ENCODE measurements at places on chromosomes 6 and 20.
A peak's percentile ranks its signal among the peaks of the same experiment; 100 is the strongest.

- peak; percentile 37 for DNase-seq
These were observed 90.2 kb upstream of the SULF2 start for GRCh38 chr20:47875297-47876025.

DNA sequence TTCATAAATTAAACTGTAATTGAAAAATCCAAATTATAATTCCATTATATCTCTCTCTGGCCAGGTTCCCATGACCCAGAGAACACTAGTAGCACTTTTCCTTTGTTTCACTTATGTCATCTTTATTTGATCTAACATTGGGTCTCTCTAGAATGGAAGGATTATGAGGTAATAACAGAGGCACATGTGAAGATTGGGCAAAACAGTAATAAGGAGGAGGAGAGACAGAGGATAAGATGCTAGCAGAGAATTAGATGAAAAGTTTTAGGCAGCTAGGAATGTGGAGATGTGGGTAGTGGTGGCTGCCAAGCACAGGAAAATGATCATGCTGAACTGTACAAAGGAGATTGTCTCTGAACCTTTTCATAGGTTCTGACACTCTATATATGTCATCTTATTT, 3.3 kb downstream of the TAB2 start:
- no peak for DNase-seq

GRCh38 chr20:46688151-46689081, 828 bp downstream of the TP53RK start:
- DNase-seq = no peak

- DNase-seq = no peak
These were observed 992.5 kb upstream of the CITED2 start for GRCh38 chr6:140366991-140367390.

DNA sequence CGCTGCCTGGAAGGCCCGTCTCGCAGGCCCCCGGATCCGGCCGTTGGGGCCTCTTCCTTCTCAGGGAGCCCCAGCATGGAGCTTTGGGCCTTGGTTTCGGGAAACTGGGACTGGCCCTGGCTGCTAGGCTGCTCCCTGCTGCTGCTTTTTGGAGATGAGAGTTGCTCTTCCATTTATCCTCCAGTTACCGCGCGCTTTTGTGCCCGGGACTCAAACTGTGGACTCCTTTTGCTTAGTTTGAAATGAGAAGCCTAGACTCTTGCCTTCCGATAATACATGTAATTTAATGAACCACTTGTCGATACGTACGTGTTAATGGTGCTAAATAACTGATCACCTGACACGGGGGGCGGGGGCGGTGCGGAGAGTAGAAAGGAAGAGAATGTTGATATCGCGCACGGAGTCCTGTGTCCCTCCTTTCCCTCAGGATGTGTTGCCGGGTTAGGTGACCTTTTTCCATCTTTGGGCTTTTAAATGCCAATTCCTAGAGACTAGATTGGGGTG, 968 bp downstream of the PHF3 start:
- peak; percentile 62 for DNase-seq

GRCh38 chr6:41325446-41326066, 9.9 kb upstream of the NCR2 start:
- no peak for DNase-seq

DNA sequence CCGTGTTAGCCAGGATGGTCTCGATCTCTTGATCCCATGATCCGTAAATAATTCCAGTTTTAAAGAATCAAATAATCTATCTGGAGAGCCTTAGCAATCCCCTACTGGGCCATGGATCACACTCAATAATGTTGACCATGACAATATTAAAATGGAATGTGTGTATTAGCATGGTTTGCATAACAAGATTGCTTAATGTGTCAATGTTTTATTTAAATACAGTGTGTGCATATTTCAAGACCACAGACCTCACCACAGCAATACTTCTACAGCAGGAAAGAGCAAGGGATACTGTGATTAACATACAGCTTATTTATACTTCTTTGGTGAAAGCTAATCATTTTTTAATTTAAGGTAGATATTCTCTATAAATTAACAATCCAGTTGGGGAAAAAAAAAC, 470.4 kb downstream of the TFAP2B start:
- no peak for DNase-seq

DNA sequence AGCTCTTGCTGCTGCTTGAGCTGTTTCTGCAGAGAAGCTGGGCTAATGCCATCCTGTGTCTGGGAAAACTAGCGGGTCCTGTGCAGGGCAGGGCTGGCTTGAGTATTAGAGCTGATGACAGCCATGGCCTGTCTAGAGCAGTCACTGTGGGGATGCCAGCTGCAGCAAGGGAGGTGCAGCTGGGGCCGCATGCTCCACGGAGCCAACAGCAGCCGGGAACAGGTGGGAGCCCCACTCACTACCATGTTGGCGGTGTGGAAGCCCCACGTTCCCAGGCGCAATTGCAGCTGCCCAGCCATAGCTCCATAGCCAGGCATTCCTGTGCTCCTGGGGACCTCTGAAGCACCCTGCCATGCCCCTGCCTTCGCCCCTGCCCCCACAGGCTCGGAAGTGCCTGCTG, 212.9 kb downstream of the TFAP2C start:
- DNase-seq = peak; percentile 51

- DNase-seq = no peak
These were observed 2.5 kb upstream of the POU5F1 start for GRCh38 chr6:31172973-31173384.

GRCh38 chr6:68679399-68679798, 44.3 kb downstream of the ADGRB3 start:
- DNase-seq = no peak

DNA sequence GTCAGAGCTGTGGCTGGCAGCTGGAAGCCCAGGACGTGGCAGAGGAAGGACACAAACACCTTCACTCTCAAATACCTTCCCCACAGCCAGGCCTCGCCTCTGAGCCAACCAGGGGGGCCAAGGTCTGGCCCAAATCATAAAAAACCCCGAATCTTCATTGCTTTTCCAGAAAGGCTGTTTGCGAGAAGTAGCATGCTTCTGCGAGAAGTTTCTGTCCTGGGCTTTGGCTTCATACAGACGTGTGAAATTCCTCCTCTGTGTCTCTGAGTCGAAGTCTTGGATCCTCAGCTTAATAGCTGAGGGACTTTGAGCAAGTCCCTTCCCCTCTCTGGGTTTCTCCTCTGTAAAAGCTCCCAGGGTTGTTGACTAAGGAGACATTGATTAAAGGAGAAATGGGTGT, 63.0 kb downstream of the CHMP4B start:
- no peak for DNase-seq

GRCh38 chr6:156432543-156432942, 344.6 kb upstream of the ARID1B start:
- no peak for DNase-seq

DNA sequence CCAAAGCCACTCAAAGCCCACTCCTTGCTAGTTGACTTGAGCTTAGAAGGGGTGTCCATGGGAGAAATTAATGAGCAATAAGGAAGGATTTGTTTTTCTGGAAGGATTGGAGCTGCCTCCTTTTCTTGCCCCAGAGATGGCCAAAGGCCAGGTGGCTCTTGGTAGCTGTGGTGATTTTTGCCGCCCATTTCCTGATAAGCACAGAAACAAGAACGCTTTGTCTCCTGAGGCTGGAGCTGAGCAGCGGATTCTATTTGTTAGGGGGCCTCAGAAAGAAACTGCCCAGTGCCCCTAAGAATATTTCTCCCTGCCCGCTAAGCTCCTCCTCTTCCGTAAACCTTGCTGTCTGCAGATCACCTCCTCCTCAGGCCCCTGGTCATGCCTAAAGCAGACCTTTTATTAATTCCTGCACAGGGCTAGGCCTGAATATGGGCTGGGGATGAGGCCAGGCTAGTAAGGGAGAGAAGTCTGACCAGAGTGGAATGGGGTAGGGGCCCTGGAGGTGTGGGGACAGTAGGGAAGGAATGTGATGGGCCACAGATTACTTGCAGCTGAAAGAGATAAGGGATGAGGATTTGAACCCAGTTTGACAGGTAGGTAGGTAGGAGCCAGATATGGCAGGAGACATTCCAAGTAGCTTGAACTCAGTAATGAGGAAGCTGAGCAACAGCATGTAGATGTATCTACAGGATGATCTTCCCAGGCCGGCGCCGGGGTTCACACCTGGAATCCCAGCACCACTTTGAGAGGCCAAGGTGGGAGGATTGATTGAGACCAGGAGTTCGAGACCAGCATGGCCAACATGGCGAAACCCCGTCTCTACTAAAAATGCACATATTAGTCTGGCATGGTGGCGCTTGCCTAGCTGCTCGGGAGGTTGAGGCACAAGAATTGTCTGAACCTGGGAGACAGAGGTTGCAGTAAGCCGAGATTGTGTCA, 71.2 kb upstream of the NAA20 start:
- no peak for DNase-seq

- no peak for DNase-seq
These were observed 3.7 kb downstream of the TAF4 start for GRCh38 chr20:62061851-62062423.

DNA sequence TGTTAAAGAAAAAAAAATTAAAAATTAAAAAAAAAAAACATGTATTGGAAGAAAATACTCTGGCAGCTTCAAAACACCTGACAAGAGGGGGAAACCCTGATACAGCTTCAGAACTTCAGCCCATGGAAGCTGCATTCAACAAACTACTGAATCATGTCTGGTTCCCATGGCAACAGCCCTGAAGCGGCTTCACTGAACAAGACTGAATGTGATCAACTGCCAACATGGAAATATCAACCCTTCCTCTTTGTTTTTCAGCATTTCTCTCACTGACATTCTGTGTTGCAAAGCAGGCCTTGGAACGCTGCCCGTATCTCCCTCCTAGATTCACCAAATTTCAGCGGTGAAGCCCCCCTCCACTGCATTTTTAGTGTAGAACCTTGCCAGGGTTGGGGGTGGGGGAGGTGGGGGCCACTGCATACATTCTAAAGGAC, 91.3 kb upstream of the SHLD1 start:
- peak; percentile 84 for DNase-seq

DNA sequence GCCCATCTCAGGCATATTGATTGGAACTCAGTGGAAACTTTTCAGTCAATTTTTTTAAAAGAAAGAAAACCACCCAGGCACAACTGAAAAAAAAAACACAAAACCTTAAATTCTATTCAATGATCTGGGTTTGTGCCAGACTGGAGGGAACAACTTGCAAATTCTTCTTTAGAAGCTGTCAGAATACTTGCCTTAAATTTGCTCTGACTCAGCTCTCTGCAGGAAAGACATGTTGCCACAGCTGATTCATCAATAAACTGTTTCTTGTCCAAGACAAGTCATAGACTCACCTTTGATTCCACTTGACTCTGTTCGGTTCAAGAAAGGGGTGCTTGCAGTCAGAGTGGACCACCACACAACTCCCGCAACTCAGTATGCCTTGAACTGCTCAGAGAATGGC, 117.8 kb upstream of the F13A1 start:
- no peak for DNase-seq

GRCh38 chr6:149185799-149186357, 131.6 kb upstream of the TAB2 start:
- DNase-seq = no peak

GRCh38 chr6:135568379-135568778, 70.8 kb upstream of the AHI1 start:
- peak; percentile 29 for DNase-seq

DNA sequence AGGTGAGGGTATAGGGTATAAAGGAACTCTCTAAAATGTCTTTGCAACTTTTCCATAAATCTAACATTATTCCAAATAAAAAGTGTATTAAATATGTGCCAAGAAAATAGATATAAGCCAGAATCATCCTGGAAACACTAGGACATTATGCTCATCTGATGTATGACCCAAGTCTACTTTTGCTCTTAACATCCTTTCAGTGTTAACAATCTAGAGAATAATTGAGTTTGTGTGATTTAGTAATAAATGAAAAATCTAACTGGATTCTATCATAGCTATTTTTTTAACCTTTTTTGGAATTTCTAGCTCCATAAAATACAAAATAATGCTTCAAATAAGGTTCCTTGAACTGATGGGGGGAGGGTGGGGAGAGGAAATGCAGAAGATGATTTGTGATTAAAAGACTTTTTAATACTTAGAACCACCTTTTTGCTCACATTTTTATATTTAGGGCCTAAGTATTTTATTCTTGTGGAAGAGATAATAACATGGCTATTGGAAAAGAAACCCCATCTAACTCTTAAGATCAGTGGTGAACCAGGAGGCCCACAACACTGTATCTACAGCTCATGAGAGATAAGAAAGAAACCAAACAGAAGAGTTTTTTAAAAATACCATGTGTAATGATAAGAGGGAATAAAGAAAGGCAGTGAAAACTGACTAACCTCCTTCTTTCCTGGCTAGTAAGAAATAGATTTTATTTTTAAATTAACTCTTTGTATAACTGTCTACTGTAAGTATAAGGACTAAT, 68.5 kb downstream of the PDSS2 start:
- DNase-seq = no peak

- no peak for DNase-seq
These were observed 964.6 kb downstream of the HACE1 start for GRCh38 chr6:103895136-103895535.

DNA sequence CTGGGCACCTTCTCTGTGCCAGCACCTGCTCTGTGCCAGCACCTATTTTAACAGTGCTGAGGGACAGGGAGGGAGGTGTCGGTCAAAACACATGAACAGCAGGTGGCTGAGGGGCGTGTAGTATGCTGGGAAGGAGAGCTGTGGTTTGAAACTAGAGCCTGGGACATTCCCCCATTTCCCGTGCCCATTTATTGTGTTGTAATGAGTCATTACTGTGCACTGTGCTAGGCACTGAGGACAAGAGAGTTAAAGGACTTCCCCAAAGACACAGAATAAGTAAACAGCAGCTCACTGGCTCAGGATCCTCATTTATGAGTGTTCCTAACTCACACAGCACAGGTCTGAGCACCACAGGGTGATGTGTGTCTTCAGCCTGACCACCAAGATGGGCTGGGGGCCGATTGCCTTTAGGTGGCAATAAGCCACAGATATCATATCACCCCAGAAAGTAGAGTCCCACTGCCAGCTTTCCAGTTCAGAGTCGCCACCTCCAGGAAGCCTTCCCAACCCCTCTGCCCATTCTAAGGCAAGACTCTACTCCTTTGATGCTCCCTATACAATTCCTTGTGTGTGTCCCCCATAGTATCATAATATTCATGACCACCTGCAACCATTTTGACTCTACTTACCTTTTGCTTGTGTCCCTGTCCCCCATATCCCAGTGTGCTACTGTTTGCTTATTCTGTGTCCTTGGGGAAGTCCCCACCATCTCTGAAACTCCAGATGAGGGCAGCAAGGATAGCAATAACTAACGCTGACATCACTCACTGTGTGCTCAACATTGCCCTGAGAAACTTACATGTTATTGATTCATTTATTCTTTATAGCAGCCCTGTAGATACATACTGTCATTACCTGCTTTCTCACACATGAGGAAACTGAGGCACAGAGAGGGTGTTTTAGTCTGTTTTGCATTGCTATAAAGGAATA, 87.3 kb downstream of the TOX2 start:
- no peak for DNase-seq

GRCh38 chr20:57262301-57262700, 4.1 kb downstream of the BMP7 start:
- no peak for DNase-seq

GRCh38 chr20:6718662-6719368, 48.7 kb upstream of the BMP2 start:
- DNase-seq = no peak

GRCh38 chr6:125114248-125114858, 39.2 kb upstream of the TPD52L1 start:
- DNase-seq = no peak

GRCh38 chr6:80015839-80016435, 11.5 kb downstream of the TTK start:
- DNase-seq = no peak

GRCh38 chr6:132832891-132833290, 18.5 kb downstream of the RPS12 start:
- no peak for DNase-seq

GRCh38 chr20:3404402-3404801, 3.1 kb downstream of the DNAAF9 start:
- DNase-seq = no peak

Measured in left hindlimb (tissue), 1 donor.